ENCODE measurements at places on chromosomes 3 and 15. TPM values are rescaled to one million over a fixed set of nuclear protein-coding genes. Genes with fewer than 3 reads are reported as not detected.

PLA1A gene
- under 0.01 TPM for total RNA-seq

NPAP1 gene
- not detected for total RNA-seq

ROPN1 gene
- not detected for total RNA-seq

HGD gene
- total RNA-seq = under 0.01 TPM

TMCC1 gene
- total RNA-seq = 25.0 TPM

DAZL gene
- total RNA-seq = not detected

C15orf62 gene
- total RNA-seq = under 0.01 TPM

JMJD7 gene
- total RNA-seq = 1.2 TPM

KIF23 gene
- total RNA-seq = 8.3 TPM

GOLGA8N gene
- 4.7 TPM for total RNA-seq

GOLIM4 gene
- total RNA-seq = 50.1 TPM

CLPX gene
- total RNA-seq = 46.7 TPM

WDR72 gene
- total RNA-seq = not detected

DTX3L gene
- total RNA-seq = 30.6 TPM

CPA3 gene
- total RNA-seq = 2.1 TPM

DNAH12 gene
- total RNA-seq = under 0.01 TPM

SFMBT1 gene
- 12.4 TPM for total RNA-seq

TUSC7 gene
- total RNA-seq = not detected

LTK gene
- not detected for total RNA-seq

EIF1B gene
- 19.2 TPM for total RNA-seq

CCDC9B gene
- total RNA-seq = 23.9 TPM

EFCAB12 gene
- total RNA-seq = under 0.01 TPM

CAPN3 gene
- total RNA-seq = 1.1 TPM

LYSMD4 gene
- 11.2 TPM for total RNA-seq

FETUB gene
- not detected for total RNA-seq

PCSK6 gene
- 0.72 TPM for total RNA-seq

IL20RB gene
- 1.8 TPM for total RNA-seq

MED12L gene
- 2.2 TPM for total RNA-seq

CNTN3 gene
- total RNA-seq = 0.36 TPM

PARP16 gene
- total RNA-seq = 6.5 TPM

GNB4 gene
- total RNA-seq = 79.3 TPM

HCLS1 gene
- total RNA-seq = 2.9 TPM

IL5RA gene
- total RNA-seq = not detected

TRPM7 gene
- 124 TPM for total RNA-seq

FANCD2OS gene
- not detected for total RNA-seq

SLC24A5 gene
- not detected for total RNA-seq

KNG1 gene
- not detected for total RNA-seq

GXYLT2 gene
- 75.1 TPM for total RNA-seq

SLC22A13 gene
- 0.29 TPM for total RNA-seq

KAT2B gene
- total RNA-seq = 15.9 TPM

IQCF5 gene
- total RNA-seq = not detected

BNC1 gene
- 3.3 TPM for total RNA-seq

PLA2G4D gene
- not detected for total RNA-seq

LHFPL4 gene
- total RNA-seq = under 0.01 TPM

Measured in osteoblast (primary cell).